ENCODE measurements at places on chromosomes 6 and 20. TPM values are rescaled to one million over a fixed set of nuclear protein-coding genes. Genes with fewer than 3 reads are reported as not detected.

DNA sequence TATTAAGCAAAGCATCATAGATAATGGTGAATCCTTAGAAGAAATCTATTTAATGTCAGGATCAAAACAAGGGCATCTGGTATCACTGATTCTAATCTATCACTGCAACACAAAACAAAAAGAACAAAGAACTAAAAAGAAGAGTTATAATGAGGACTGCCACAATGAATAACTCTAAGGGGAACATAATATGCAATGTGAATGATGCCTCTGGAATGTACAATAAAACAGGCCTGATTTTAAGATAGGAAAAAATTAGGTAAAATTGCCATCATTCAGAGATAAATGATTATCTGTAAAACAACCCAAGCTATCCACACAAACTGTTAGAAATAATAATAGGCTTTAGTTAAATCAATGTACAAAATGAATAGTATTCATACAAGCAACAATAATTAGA, 936.7 kb upstream of the CITED2 start:
- DNase-seq: no peak
- H3K27me3 ChIP-seq: no peaks in the 10 kb centered on the region
- no peak overlapping the region for H3K4me3 ChIP-seq
- H3K27ac ChIP-seq: no peak overlapping the region
- H3K36me3 ChIP-seq: no peaks in the 10 kb centered on the region

- peaks cover 8% of the 10 kb centered on the region for H3K4me1 ChIP-seq
- H3K27ac ChIP-seq: no peak overlapping the region
- H3K27me3 ChIP-seq: peaks cover 76% of the 10 kb centered on the region
- DNase-seq: peak; percentile 23
These were observed 9.9 kb upstream of the NCOA5 start for GRCh38 chr20:46099491-46100287.

- H3K27me3 ChIP-seq: no peaks in the 10 kb centered on the region
- peaks cover 26% of the 10 kb centered on the region for H3K4me1 ChIP-seq
- DNase-seq: no peak
- no peak overlapping the region for H3K27ac ChIP-seq
These were observed 9.4 kb downstream of the DCBLD1 start for GRCh38 chr6:117491916-117492315.

Gene TNXB
- total RNA-seq: 73.0 TPM

Measured in left ventricle myocardium inferior (tissue), 1 donor.